Endodermal cell (in vitro differentiated cells): ENCODE measurements at places on chromosomes 2 and 18. TPM values are rescaled to one million over a fixed set of nuclear protein-coding genes. Genes with fewer than 3 reads are reported as not detected.
A peak's percentile ranks its signal among the peaks of the same experiment; 100 is the strongest.

DNA sequence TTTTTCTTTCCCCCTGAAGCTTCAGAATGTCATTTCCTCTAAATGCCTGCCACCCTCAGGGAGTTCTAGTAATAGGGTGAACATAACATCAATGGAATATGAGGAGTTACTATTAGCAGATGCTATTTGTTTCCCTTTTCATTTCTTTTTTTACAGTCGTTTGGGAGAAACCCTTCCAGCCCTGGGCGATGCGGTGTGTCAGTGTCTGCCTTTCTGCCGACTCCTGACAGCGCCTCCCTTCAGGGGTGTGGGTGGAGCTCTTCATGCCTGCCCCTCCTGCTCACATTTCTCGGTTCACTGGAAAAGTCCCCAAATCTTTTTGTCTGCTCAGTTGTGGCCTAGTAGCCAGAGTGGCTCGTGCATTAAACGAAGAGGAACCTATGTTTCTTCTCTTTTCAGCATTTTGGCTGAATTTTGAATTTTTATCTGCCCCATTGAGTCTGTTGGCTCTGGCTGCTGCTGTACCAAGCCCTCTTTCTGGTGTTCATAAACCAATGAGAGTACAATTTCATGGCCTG, 72.3 kb downstream of the FMNL2 start:
- peaks cover 22% of the 10 kb centered on the region for H3K4me1 ChIP-seq
- H3K4me3 ChIP-seq: peak overlapping the region; percentile 43
- H3K27ac ChIP-seq: no peak overlapping the region
- H3K27me3 ChIP-seq: no peaks in the 10 kb centered on the region
- DNase-seq: peak; percentile 85
- H3K36me3 ChIP-seq: no peaks in the 10 kb centered on the region

DNA sequence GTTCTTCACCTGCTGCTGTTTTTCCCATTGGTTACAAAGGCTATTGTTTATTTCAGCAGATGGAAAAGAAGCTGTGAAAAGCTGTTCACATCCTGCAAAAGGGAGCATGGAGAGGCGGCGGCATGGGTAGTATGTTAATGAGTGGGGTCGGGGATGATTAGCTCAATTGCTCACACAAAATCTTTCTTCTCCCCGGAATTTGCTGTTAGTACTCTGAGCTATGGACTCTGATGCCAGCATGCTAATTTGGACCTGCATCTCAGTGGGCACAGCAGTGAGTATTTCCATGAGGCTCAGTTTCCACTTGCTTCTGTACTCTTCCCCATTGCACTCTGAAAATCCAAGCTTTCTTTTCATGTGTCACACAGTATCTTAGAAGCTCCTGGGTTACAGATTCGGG, 61.6 kb downstream of the DNER start:
- H3K36me3 ChIP-seq: no peaks in the 10 kb centered on the region
- H3K4me1 ChIP-seq: no peaks in the 10 kb centered on the region
- H3K27me3 ChIP-seq: no peaks in the 10 kb centered on the region
- peak overlapping the region; percentile 72 for H3K27ac ChIP-seq
- DNase-seq: no peak
- H3K4me3 ChIP-seq: no peak overlapping the region

DNA sequence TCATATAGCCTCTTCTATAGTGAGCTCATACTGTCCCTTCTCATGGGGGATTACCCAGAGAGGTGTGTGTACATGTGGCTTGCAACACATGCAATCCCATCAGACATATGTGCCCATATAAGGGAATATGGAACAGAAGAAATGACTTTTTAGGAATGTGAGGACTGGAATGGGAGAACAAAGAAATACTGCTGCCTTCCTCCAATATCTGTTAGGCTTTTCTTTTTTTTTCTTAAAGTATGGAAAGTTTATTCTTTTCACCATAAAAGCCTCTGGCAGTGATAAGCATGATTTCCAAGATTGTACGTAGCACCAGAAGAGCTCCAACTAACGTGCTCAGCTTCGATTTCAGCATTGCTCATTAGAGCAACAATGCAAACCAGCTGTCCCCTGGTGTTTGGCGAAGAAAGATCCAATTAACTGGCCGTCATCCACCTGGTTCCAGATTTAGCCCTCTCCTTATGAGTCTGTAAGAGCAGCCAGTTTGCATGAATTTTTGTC, 113.6 kb downstream of the ADCYAP1 start:
- peaks cover 25% of the 10 kb centered on the region for H3K4me1 ChIP-seq
- DNase-seq: no peak
- H3K27me3 ChIP-seq: no peaks in the 10 kb centered on the region

GRCh38 chr2:229674830-229675530, 39.4 kb downstream of the DNER start:
- no peaks in the 10 kb centered on the region for H3K36me3 ChIP-seq
- DNase-seq: no peak
- peaks cover 20% of the 10 kb centered on the region for H3K27me3 ChIP-seq
- no peaks in the 10 kb centered on the region for H3K4me1 ChIP-seq
- no peak overlapping the region for H3K4me3 ChIP-seq

DNA sequence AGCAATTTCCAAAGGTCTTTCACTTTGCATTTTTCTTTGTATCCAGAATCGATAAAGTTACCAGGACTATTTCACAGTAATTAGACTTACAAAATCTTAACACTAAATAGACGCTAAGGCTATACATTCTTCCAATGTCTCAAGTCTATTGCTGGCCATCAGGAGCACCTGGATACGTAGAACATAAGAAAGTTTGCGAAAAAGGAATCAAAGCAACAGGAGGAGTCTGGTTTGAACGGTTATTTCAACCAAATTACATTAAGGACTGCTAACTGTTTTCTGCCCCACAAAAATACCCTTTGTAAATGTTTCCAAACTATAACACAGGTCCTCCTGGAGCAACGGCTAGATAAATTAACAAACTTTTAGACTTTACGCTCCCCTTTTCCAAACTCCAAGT, 1.4 kb upstream of the HNRNPA3 start:
- peak overlapping the region; percentile 98 for H3K27ac ChIP-seq
- H3K36me3 ChIP-seq: peaks cover 26% of the 10 kb centered on the region
- H3K27me3 ChIP-seq: no peaks in the 10 kb centered on the region
- H3K4me1 ChIP-seq: peaks cover 4% of the 10 kb centered on the region

DNA sequence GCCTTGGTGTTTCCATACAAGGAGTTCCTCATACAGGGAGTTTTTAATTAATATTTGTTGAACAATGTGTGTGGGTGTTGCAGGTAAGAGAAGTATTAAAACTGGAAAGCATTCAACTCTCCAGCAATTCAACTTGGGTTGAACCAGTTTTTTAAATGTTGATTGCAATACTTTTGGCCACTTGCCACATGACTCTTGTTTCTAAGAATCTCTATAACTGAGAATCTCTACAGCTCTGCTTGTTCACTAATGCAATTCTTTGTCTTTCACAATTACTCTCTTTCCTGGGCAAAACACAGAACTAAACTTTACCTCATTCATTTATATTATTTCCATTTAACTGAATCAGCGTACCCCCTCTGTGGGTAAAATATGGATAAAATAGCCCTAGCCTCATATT, 429.4 kb downstream of the ARHGAP15 start:
- H3K36me3 ChIP-seq: no peaks in the 10 kb centered on the region
- no peak overlapping the region for H3K27ac ChIP-seq
- DNase-seq: no peak
- H3K4me1 ChIP-seq: no peaks in the 10 kb centered on the region

DNA sequence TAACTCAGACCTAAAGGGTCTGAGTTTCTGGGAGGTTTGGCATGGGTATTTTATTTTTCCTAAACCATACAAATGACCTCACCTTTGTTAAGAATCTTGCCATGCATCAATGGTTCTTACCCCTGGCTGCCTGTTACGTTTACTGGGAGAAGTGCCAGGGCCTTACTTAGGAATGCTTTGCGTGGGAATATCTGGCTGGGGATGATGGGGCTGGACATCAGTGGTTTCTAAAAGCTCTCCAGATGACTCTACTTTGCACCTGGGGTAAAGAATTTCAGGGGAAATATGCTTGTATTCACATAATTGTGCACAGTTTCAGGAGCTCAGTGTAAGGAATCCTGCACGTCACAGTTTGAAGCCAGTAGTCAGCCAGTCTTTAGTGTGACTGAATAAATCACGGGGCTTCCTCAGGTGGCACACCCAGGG, 18.2 kb upstream of the DAW1 start:
- no peak overlapping the region for H3K4me3 ChIP-seq
- DNase-seq: no peak
- no peaks in the 10 kb centered on the region for H3K36me3 ChIP-seq
- H3K27ac ChIP-seq: no peak overlapping the region

GRCh38 chr18:62590799-62591590, 68.2 kb downstream of the ZCCHC2 start:
- no peak overlapping the region for H3K4me3 ChIP-seq
- no peaks in the 10 kb centered on the region for H3K4me1 ChIP-seq
- peaks cover 13% of the 10 kb centered on the region for H3K27me3 ChIP-seq
- DNase-seq: peak; percentile 23
- H3K36me3 ChIP-seq: no peaks in the 10 kb centered on the region

- H3K27me3 ChIP-seq: no peaks in the 10 kb centered on the region
- H3K36me3 ChIP-seq: peaks cover 2% of the 10 kb centered on the region
- peak overlapping the region; percentile 94 for H3K27ac ChIP-seq
Measured at GRCh38 chr18:44816050-44816449, 135.4 kb downstream of the SETBP1 start.

- H3K27ac ChIP-seq: peak overlapping the region; percentile 58
- H3K36me3 ChIP-seq: no peaks in the 10 kb centered on the region
- no peaks in the 10 kb centered on the region for H3K27me3 ChIP-seq
- H3K4me1 ChIP-seq: no peaks in the 10 kb centered on the region
- H3K4me3 ChIP-seq: no peak overlapping the region
Measured at GRCh38 chr18:39741755-39742466, 2176.3 kb upstream of the CELF4 start.

- H3K4me3 ChIP-seq: no peak overlapping the region
- H3K27me3 ChIP-seq: no peaks in the 10 kb centered on the region
- no peak for DNase-seq
- no peaks in the 10 kb centered on the region for H3K36me3 ChIP-seq
Measured at GRCh38 chr2:213104092-213104902, 47.1 kb downstream of the IKZF2 start.

DNA sequence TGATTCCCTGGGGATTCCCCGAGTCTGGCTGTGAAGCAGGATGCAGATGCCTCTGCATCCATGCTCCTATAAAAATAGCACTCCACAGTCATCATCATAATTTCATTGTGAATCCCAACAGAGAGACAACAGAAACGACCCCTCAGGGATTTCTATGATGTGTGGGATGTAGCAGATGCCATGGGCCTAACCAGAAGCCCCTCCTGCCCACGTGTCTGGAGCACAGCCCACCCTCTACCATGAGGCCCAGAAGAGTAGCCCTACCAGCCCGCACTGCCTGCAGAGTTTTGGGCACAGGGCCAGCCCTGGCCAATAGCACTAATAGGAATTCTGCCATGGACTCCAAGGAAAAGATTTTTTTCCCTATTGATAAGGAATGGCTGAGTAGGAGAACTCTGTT, 66.6 kb downstream of the GYPC start:
- no peaks in the 10 kb centered on the region for H3K36me3 ChIP-seq
- H3K27ac ChIP-seq: no peak overlapping the region
- DNase-seq: no peak
- no peak overlapping the region for H3K4me3 ChIP-seq

- H3K4me1 ChIP-seq: no peaks in the 10 kb centered on the region
- no peak for DNase-seq
- no peaks in the 10 kb centered on the region for H3K27me3 ChIP-seq
- H3K4me3 ChIP-seq: no peak overlapping the region
Measured at GRCh38 chr2:128980475-128980874, 661.8 kb upstream of the HS6ST1 start.

DNA sequence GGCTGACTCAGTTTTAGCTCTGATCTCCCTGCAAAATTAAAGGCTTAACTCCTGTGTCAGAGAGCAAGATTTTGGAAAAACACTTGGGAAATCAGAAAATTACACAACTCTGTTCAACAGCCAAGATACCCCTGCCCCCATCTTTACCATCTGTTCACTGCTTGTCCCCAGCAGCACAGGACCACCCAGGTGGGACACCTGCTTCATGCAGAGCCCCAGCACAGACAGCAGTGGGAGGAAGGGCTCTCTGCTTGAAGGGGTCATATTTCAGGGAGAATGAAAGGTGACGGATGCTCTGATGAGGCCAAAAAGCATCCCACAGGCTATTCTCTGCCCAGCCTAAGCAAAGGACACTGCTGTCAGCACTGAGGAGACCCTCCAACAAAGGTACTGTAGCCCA, 584.6 kb upstream of the KLHL29 start:
- no peak overlapping the region for H3K4me3 ChIP-seq
- peak; percentile 45 for DNase-seq
- H3K27me3 ChIP-seq: peaks cover 21% of the 10 kb centered on the region
- peaks cover 3% of the 10 kb centered on the region for H3K4me1 ChIP-seq
- peak overlapping the region; percentile 47 for H3K27ac ChIP-seq

DNA sequence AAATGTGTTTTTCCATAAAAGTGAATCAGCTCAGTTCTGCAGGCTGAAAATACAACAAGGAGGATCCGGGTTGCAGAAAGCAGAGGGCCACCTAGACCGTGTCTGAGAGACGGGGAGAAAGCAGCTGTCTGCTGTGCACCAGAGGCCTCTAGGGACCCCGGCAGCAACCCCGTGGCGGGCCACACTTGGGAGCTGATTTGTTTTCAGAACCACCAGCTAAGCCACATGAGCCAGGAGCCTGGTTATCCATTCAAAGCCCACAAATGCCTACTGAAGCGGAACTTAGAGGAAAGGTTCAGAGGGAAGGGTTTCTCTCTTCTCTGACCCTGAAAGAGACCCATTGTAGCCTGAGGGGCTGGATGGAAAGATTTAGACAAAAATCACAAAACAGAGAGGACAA, 28.4 kb upstream of the ID2 start:
- H3K27me3 ChIP-seq: no peaks in the 10 kb centered on the region
- no peaks in the 10 kb centered on the region for H3K4me1 ChIP-seq
- H3K27ac ChIP-seq: peak overlapping the region; percentile 24
- H3K36me3 ChIP-seq: no peaks in the 10 kb centered on the region

GRCh38 chr2:217054791-217055190, 194.9 kb upstream of the TNP1 start:
- H3K4me1 ChIP-seq: peaks cover 7% of the 10 kb centered on the region
- DNase-seq: no peak
- H3K36me3 ChIP-seq: no peaks in the 10 kb centered on the region
- H3K4me3 ChIP-seq: no peak overlapping the region
- H3K27ac ChIP-seq: no peak overlapping the region

DNA sequence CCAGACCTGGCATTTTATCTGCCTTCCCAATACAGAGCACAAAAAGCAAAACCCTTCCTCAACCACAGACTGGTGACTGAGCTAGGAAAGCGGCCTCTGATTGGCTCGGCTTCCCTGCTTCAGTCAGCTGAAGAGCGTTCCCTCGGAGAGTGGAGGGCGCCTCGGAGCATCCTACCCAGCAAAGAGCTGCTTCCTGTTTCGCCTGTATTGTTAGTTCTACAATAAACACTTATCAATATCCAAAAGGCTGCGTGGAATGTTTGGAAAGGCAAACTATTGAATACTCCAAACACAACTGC, 125.0 kb downstream of the CACNB4 start:
- DNase-seq: peak; percentile 81
- H3K36me3 ChIP-seq: no peaks in the 10 kb centered on the region
- peak overlapping the region; percentile 35 for H3K27ac ChIP-seq
- H3K27me3 ChIP-seq: no peaks in the 10 kb centered on the region
- no peak overlapping the region for H3K4me3 ChIP-seq

RAD51AP2 gene
- total RNA-seq: not detected in 2 replicates

TMEM17 gene
- 1.7 to 2.1 TPM (median 1.8 TPM) in 3 replicates for total RNA-seq

ADRA2B gene
- total RNA-seq: 2.3 and 2.4 TPM in 2 replicates

CNDP1 gene
- total RNA-seq: 0.21 to 0.42 TPM in 2 of 3 replicates, not detected in the other

M1AP gene
- 3.8 and 4.2 TPM in 2 replicates for total RNA-seq

C18orf63 gene
- not detected in 3 replicates for total RNA-seq
